Anterior cingulate cortex (tissue), 58 donors: ENCODE measurements at places on chromosomes 7 and 10.

DNA sequence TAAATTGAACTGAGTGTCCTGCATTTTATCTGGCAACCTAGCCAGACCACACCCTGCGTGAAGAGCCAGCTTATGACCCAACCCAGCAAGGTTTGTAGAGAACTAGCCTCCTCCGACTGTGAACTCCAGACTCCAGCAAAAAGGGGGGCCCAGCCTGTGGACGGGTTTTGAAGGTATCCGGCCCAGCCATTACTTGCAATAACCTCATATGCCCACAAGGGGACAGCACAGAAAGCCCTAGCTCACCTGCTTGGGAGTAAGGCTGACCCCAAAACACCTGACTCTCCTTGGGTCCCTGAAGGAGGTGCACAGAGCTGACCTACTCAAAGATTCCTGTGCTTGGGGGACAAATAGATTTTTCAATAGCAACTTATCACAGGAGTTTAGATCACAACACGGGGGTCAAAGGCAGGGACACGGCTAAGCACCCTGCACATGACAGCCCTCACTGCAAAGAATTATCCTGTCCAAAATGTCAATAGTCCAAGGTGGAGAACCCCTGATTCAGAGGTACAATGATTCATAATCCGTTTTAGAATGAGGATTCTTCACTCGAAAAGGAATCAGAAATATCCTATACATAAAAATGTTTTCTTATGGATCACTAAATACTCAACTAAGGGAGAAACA, 4.6 kb downstream of the TRPV6 start:
- no peak for DNase-seq

GRCh38 chr7:159015454-159016410, 128.9 kb downstream of the VIPR2 start:
- DNase-seq: no peak

- DNase-seq: no peak
Observed at GRCh38 chr7:42972699-42973500, 40.7 kb downstream of the MRPL32 start.

DNA sequence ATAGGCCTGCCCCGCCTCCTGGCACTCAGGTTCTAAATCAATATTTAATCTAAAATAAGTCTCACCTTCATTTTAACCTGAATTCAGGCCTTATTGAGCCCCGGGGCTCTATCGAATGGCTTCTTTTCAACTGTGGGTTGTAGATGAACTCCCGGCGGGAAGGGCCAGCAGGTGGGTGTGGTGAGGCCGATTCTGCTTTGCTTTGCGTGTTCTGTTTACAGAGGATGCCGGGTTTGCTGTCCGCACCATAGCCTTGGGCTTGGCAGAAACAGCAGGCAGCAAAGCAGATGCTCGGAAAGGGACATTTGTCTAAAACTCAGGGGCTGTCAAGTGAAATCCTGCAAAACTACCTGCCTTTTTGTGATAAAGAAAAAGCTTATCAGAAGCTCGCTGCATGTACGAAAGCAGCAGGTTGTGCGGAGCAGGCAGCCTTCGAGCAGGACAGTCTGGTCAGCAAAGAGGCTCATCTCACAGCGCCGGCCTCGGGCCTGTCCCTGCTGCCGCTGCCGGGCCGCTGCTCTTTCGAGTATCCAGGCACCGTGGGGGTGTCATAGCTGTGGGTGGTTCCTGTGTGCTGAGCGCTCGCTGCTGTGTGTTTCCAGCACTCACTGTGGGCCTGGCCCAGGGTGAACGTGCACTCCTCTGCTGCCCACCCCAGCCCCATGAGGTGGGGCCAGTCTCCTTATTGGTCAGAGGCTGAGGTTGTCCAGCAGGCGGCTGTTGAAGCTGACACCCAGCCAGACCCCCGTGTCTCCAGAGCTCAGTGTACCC, 434.8 kb upstream of the FOXK1 start:
- DNase-seq: no peak

DNA sequence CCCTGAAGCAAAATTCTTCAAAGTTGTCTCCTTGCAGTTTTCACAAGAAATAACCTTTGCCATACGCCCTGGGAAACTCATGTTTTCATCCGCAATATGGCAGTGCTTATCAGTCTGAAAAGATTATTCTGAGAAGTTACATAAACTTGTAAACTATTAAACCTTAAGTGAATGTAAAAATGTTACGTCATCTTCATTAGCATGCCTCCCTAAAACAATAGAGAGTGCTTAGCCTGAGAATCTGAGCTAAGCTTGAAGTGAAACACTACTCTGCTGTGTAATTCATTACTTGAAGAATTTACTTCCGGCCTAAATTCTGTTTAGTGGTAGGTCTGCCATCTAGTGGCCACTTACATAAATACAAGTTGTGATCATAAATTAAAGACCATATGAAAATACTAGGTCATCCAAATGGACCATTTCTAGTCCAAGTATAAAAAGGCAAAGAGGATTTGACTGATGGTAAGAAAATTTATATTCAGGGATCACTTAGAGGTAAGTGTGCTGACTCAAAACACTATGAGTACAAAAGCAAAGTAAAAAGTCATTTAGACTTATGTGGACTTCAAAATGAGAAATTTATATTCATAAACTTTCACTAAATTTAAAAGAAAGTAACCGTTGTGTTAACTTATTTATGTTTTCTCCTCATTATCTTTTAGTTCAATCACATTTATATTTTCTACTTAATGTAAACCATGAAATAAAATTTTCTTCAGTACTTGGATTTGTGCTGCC, 745.1 kb upstream of the LRRTM3 start:
- DNase-seq: no peak

GRCh38 chr10:53209944-53210611, 437.5 kb upstream of the MBL2 start:
- DNase-seq: no peak

DNA sequence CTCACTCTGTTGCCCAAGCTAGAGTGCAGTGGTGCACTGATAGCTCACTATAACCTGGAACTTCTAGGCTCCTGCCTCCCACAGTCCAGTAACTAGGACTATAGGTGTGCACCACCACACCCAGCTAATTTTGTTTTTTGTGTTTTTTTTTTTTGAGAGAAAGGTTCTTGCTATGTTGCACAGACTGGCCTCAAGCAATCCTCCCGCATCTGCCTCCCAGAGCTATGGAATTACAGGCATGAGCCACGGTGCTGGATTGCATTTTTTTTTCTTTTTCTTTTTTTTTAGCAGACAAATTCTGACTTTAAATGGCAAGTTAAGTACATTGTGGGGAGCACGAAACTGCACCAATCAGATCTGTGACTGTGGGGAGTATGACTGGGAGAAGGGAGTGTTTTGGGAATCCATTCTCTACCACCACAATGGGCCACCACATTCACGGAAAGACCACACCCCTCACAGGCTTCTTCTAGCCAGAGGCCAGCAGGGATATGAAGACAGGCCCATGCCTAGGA, 58.1 kb upstream of the MSMB start:
- DNase-seq: no peak

DNA sequence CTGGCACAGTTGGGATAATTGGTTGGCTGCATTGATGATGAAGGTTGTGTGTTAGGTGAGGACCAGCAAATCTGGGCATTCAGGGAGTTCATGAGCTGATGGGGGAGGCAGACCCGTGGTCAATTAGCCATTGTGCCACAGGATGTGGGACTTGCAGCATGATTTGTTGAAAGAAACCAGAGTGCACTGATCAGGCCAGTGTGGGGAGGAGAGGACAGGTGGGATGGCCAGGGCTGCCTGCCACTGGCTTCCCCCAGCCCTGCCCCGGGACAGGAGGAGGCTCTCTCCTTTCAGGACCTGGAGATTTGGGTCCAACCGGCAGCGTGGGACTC, 4.3 kb downstream of the CLIP2 start:
- no peak for DNase-seq

DNA sequence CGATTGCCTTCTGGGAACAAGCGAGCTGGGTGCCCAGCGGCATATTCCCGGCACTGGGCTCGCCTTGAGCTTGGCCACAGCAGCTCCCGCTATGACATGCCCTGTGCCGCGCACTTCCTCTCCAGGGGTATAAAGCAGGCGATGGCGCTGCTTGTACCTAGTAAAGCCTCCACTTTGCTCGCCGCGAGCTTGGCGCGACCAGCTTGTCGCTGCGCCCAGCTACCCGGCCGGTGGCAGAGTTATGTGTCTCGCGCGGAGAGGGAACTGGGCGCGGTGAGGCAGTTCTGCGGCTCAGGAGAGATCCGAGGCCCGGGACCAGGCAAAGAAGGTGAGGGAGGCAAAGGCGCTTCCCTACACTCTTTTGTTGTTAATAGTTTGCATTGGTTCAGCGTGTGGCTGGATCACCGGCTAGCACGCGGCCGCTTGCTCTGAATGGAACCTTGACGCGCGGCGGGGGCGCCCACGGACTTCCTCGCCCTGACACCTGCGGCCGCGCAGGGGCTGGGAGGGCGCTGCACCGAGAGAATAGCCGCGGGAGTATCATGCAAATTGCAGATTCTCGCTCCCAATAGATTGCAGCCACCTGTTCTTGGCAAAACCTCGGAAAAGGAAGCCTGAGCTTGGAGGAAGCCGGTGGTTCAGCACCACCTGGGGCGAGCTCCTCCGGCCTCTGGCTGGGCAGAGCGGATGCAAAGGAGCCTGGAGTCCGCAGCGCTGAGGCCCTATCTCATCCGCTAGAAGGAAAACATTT, 3.0 kb upstream of the BUB3 start:
- DNase-seq: no peak

- no peak for DNase-seq
Observed at GRCh38 chr10:131085091-131085860, 226.2 kb downstream of the TCERG1L start.

DNA sequence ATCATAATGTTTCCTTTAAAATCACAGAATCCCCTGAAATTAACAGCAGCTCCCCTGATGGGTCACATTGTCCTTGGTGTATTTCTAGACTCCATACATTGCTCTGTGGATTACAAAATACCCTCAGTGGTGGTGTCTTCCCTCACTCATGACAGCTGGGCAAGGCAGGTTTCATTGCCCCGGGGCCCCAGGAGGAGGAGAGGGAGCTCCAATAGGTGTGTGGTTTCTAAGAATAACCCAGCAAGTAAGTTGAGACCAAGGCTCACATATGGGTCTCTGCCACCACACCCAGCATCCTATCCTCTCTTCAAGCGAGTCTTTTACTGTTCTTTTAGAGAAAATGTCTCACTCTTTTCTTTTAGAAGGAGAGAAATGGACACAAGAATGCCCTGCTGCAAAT, 63.6 kb downstream of the PKD1L1 start:
- no peak for DNase-seq

GRCh38 chr7:99375070-99375807, 709 bp downstream of the ARPC1B start:
- peak; percentile 50 for DNase-seq

- no peak for DNase-seq
Observed at GRCh38 chr10:86225103-86225782, 141.4 kb downstream of the GRID1 start.

DNA sequence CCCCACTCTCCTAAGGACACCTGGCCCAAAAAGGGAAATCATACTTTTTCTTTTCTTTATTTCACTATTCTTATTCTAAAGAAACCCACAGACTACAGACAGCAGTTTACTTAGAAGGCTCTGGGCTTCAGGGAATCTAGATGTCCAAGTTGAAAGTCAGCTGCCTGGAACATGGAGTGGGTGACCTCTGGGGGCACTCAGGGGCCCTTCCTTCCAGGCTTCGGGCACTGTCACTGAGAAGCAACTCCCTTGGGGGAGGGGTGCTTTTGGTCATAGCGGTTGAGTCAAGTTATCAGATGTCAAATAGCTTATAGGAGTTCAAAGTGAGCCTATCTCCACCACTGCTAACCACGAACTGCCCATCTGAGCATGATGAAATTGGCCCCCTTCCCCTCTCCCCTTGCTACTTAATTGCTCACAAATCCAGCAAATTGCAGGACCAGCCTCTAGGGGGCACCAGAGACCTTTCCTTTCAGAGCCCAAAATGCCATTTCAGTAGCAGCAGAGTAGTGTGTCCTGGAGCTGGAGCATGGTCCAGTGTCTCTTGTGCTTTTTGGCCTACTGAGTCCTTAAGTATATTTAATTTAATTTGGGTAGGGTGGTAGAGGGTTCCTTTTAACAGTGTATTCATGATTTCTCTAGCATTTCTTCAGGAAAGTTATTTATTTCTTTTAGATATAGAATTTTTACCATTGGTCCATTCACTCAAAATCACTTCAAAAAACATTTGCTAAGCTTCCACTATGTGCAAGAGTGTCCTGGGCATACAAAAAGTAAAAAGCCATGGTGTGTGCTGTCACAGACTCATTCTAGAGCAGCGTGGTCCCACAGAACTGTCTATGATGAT, 463.8 kb downstream of the KCNMA1 start:
- DNase-seq: peak; percentile 25

DNA sequence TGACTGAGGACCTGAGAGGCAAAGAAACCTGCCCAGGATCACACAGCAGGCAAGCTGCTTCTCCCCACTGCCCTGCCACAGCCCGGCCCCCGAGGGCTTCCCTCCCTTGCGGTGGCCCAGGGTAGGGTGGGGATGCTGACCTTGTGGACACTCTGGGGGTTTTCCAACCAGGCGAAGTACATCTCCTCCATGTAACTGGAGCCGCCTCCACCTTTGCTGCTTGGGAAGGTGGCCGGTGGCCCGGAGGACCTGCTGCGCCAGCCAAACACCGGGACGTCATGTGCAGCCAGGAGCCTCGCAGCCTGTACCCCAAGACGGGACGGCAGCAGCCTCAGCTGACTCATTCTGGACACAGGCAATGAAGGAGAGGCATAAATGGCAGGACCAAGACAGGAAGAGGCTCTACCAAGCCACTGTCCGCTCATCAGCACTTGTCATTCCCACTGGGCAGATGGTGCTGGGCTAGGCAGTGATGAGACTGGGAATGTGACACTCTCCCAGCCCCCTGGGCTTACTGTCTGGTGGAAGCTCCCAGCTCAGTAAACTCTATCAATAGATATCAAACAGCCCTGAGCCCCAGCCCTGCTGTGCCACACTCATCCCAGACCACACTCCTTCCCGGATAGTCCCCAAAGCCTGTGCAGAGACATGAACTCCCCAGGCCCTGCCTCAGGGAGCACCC, 3.7 kb downstream of the OGDHL start:
- DNase-seq: no peak

- DNase-seq: no peak
Observed at GRCh38 chr7:5143935-5144903, 45.8 kb upstream of the WIPI2 start.

GRCh38 chr7:102284399-102284798, 2.3 kb upstream of the SH2B2 start:
- DNase-seq: no peak

- DNase-seq: no peak
Observed at GRCh38 chr7:31079126-31079823, 27.2 kb downstream of the ADCYAP1R1 start.

DNA sequence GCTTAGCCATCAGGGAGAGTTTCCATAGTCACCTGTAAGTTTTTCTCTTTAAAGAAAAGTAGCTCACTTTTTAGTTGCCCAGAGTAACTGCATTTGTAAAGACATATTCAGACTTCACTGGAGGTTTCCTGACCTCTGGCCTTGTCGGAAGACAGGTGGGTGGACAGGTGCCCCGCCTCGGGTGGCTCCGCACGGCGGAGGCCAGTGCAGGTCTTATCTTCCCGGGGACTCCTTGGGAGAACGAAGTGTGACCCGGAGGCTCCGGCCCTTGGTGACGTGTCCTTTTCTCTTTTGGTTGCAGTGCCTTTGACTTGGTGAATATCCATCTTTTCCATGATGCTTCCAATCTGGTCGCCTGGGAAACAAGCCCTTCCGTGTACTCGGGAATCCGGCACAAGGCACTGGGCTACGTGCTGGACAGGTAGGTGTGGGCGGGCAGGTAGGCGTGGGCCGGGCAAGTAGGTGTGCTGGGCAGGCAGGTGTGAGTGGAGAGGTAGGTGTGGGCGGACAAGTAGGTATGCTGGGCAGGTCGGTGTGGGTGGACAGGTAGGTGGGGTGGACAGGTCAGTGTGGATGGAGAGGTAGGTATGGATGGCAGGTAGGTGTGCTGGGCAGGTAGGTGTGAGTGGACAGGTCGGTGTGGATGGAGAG, 75.8 kb downstream of the NKX6-2 start:
- DNase-seq: no peak

GRCh38 chr7:89002981-89003956, 207.7 kb upstream of the TEX47 start:
- DNase-seq: no peak
